Sigmoid colon (tissue), 7 donors: ENCODE measurements at places on chromosomes 13 and 19.

DNA sequence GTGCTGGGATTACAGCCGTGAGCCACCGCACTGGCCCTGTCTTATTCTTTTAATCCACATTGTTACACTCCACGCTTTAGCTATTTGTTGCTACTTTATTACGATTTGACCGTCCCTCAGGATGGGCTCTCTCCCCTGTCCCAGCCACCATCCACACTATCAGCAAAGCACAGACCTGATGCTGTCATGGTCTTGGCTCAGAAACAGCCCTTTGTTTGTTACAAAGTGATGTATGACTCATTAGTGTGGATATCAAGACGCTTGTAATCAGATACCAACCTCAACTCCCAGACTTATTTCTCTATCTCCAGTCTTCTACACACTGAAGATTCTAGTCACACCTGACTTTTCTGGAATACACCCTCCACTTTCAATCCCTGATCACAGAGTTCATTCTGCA lies 84.6 kb upstream of the FREM2 start:
- no peak for DNase-seq

DNA sequence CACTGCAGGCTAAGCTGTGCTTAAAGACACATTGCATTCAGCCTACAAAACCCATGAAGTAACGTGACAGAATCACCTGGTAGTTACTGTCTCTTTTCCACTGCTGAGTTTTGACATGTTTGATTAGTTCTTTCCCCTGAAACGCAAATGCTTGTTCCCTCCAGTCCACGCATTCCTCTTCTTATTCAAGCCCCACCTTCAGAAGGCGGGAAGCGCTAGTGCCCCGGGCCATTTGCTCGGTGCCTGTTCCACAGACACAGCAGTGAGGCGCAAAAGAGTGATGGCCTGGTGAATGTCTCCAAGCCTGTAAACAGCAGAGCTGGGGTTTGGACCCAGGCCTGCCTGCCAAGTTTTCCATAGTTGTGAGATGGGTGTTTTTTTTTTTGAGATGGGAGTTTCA lies 10.9 kb downstream of the ACP4 start:
- DNase-seq: no peak

DNA sequence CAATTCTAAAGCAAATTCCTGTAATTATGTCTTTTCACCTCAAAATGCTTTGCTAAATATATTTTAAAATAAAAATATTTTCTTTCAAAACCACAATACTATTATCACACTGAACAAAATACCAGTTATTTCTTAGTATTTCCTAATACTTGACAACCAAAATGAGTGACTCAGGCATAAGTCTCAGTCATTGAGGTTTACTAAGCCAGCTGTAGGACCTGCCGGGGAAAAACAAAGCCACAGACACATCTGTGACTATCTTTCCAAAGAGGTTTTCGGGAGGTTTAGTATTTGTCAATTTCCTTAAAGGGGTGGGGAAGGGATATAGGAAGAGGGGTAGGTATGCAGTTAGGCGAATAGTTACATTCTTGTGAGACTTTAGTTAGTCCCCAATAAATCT lies 3.2 kb upstream of the ZNF235 start:
- no peak for DNase-seq

DNA sequence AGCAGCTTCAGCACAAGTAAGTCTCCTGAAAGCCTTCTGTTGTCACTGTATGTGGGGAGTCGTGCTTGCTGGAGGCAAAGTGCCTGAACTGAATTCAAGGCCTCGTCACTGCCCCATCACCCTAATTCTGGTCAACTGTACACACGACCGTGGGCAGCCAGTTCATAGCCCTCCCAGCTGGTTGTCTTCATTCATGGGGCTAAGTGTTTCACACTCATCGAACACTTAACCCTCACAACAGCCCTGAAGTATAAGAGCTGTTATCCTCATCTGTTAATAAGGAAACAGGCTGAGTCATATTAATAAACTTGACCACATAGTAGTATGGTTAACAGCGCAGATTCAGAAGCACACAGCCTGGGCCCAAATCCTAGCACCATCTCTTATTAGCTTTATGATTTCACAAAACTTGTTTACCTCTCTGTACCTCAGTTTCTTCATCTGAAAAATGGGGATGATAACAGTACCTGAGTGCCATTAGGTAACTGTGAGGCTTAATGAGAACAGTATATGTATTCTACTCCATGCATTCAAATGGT lies 66.7 kb downstream of the CDADC1 start:
- DNase-seq: no peak

DNA sequence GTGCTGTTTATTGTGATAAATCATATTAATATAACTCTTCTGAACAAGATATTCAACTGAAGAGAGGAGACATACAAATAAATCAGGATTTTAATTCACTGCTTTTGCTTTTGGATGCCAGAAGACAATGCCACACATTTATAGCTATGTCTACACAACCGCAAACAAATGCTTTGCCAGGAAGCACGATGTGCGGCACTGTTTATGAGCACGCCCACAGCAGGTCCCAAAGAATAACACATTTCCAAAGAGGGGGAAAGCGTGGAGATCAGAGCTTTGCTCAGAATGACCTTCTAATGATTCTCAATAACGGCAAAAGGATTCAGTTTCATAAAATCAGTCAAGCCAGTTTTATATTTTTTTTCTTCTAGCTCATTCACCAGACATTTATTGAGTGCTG lies 16.7 kb downstream of the FAM216B start:
- DNase-seq: no peak

GRCh38 chr13:94822356-94822755 lies 110.0 kb upstream of the SOX21 start:
- no peak for DNase-seq

DNA sequence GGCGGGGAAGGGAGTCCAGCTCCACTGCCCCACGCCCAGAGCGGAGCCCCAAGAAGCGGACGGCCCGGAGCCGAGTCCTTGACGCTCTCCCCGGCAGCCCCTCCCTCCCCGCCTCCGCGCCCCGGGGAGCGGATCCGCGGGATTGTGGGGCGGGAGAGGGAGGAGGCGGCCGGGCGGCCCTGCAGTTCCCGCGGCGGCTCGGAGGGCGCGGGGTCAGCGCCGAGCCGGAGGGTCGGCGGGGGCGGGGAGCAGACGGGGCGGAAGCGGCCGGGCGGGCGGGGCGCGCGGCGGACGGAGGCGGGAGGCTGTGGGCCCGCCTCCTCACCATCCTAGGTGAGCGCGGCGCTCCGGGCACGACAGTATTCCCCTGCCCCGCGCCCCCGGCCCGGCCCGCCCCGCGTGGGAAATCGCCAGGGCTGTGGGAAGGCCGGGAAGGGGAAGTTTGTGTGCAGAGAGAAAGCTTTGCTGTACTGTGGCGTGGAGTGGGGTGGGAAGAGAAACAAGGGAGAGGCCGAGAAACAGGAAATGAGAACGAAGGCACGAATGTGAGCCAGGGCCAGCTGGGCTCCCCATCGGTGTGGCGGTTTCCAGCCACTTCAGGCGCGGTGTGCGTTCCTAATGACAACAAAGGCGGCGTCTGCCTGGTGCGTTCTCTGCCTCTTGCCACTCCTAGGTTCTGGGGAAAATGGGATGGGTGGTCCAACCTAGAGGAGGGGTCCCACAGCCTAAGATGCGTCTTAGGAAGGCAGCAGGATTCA lies 1.3 kb upstream of the KLF12 start:
- peak; percentile 81 for DNase-seq

DNA sequence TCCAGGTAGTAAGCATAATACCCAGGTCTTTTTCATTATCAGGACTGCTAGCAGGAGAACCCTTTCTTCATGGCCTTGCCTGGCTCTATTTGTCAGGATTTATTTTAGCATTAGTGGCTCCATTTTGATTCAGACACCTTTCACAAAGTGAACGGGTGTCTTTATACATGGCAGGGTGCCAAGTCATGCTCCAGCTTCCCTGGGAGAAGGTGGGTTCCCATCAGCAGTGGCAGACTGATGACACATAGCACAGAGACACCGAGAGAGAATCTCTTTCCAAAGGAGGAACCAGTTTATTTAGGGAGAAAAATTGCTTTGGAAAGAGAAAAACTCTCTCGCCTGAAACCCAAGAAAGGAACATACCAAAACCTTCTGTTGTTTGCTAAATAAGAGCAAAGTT lies 135.3 kb upstream of the TMTC4 start:
- DNase-seq: no peak

DNA sequence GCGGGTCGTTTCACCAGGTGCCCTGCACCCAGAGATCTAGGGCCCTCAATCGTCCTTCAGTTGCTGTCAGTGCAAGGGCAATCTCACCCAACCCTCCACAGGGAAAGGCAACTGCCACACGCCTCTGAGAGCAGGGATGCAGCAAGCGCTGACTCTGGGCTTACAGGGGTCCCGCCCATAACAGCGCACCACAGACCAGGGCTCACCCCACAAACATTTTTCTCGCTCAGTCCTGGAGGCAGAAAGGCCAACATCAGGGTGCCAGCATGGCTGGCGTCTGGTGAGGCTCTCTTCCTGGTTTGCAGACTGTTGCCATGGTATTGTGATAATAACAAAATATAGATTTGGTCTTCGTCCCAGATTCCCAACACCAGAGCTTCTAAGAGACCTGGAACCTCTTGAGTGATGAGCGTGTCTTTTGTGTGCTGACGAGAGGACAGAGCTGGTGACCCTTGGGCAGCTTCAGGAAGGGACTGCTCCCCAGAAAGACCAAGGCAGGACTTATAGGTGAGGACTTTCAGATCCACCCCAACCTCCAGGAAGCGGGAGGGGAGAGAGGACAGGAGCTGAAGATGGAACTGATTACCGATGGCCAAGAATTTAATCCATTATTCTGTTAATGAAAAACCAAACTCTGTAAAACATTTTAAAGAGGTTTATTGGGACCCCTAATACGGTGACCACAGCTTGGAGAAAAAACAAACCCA lies 51.3 kb downstream of the C13orf46 start:
- DNase-seq: peak; percentile 27

- no peak for DNase-seq
These were observed 110.2 kb downstream of the KLF5 start for GRCh38 chr13:73168953-73169401.

DNA sequence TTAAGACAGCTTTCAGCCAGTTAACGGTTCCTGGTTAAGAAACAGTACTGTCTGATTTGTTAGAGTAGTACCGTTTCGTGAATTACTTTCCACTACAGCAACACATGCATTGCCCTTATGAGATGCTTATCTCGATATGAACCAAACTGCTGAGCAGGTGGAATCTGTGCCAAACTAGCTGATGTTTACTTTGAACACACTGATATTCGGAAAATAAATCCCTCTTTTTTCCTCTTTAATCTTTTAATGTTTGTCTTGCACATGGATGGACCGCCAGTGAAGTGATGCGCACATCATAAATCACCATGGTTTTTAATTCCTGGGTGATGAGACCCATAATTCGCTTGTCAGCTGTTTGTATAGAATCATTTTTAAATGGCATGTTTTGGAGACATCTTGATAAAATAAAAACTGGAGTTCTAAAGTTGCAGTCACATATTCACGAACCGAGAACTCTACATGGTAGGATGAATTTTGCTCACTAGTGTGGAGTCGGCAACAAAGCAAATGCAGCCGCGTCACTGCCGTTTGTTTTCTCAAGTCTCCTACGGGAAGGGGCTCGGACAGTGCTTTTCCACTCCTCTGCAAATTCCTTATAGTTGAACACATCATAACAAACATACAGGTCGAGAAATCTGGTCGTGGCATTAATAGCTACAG lies 1.1 kb downstream of the GJA3 start:
- DNase-seq: no peak

GRCh38 chr13:112959206-112959605 lies 9.8 kb upstream of the MCF2L start:
- DNase-seq: peak; percentile 53

DNA sequence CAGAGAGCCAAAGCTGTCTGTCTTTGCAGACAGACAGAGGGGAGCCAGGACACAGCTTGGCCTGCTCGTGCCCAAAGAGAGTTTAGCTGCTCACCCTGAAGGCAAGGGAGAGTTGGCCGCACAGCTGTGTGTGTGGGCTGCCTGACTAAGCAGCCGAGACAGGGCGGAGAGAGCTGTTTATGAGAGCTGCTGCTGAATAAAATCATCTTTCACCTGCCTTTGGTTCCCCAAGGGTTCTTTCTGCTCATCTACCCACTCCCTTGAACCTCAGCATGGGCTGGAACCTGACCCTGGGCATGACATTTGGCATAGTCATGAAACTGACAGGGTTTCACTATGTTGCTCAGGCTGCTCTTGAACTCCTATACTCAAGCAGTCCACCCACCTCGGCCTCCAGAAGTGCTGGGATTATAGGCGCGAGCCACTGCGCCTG lies 98.2 kb downstream of the RBM26 start:
- no peak for DNase-seq

GRCh38 chr19:18719541-18719940 lies 36.1 kb downstream of the CRTC1 start:
- DNase-seq: no peak

GRCh38 chr19:29596885-29597525 lies 9.1 kb upstream of the POP4 start:
- no peak for DNase-seq

- no peak for DNase-seq
These were observed 123.4 kb upstream of the MCF2L start for GRCh38 chr13:112845511-112846144.

DNA sequence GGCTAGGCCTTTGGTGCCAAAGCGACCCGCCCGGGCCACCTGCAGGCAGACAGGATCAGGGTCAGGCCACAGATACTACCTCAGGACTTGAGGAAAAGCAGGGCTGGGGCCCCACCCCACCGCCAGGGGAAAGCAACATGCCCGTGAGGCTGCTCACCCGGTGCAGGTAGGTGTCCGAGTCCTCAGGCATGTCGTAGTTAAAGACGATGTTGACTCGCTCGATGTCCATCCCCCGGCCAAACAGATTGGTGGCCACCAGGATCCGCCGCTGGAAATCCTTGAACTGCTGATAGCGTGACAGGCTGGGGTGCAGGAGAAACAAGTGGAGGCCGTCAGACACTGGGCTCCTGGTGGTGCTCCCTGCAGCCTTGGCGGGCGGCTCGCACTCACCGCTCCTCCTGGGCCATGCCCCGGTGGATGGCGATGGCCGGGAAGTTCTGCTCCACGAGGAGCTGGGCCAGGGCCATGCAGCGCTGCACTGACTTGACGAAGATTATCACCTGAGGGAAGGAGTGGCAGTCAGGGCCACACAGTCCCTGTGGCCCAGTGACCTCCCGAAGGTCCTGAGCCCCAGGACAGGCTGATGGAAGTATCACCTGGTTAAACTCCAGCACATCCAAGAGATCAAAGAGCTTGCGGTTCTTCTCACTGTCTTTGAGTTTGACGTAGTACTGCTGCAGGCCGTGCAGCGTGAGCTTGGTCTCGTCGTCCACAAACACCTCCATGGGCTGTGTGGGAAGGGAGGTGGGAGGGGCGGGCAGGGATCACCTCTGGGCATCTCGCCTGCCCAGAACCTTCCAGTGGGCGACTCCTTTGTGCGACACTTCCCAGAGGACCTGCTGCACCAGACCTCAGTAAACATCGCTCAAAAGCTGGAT lies 9.8 kb downstream of the DDX39A start:
- no peak for DNase-seq

- no peak for DNase-seq
These were observed 802.3 kb upstream of the PRR20A start for GRCh38 chr13:56338421-56338820.

GRCh38 chr19:41746593-41747227 lies 8.6 kb upstream of the CEACAM6 start:
- DNase-seq: no peak
